ENCODE measurements at places on chromosomes 2 and 18.

GRCh38 chr2:204625135-204625534, 79.9 kb downstream of the PARD3B start:
- no peak for DNase-seq

- DNase-seq: no peak
These were observed 39.4 kb downstream of the EVA1A start for GRCh38 chr2:75521225-75521872.

DNA sequence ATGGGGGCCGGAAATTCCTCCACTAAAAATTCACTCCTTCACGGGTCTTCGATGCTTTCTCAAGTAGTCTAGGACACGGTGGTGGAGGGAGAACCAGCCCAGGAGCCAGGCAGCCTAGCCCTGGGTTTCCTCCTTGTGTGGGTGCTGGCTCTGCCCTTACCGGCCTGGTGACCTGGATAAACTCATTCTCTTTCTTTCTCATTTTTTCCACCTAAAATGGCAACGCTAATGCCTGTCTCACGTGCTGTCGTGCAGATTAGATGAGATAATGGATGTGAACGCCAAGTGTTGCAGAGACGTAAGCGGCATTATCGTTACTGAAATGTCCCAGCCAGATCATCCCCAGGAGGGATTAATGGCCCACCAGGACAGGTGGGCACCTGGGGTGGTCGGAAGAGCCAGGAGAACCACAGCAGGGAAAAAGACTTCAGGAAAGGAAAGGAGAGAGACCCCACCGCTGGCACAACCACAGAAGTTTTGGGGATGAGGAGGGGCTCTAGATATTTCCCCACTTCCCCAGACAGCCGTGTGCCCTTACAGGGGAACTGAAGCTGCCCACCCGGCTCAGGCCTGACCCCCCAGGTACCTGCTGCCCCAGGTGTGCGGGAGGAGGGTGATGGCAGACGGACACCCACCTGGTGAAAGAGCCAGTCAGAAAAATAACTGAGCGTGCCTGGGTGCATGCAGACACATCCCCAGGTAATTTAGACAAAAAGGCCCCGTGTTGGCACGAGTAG, 100.8 kb upstream of the ASAP2 start:
- no peak for DNase-seq

DNA sequence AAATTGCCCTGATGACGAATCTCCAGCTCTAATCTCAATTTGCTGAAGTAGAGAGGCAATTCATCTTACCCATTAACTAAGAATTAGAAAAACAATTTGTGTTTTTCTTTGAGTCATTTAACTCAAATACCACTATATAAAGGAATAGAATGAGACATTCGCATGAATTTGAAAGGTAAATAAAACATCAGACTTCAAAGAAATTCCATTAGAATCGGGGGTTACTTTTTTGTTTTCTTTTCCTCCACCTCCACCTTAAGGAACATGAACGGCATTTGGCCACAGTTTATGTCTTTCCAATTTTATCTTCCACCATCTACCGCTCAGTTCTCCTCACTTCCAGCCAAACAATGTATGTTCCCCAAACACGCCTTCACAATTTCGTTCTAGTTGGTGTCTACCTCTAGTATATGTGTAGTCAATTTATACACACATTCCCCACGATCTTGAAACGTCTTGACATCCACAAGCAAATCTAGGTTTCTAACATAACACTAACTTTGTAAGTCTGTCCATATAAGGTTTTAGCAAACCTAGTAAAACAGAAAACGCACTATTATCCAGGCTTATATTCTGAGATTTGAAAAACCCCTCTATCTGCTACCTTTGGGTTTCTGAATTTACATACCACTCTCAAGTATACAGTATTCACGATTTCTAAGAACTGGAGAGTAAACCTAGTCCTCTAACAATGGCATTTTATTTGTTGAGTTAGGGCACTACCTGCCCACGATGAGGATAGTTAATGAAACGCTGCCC, 1.2 kb upstream of the SMCHD1 start:
- DNase-seq: no peak

DNA sequence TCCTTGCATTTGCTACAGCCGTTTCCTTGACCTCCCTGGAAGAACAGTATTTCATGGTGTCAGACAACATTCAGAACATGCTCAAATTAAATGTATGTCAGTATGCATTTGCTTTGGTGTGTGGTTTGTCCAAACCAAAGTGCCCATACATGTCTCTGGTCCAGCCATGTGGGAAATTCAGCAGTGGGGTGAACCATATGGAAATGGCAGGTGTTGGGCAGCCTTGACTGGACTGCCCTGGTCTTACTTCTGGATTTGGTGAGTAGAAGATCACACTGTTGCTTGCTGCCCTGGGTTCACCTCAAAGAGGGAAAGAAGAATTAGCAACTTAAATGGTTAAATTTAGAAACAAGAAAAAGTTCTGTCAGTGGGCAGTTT, 84.5 kb downstream of the MSH2 start:
- no peak for DNase-seq

DNA sequence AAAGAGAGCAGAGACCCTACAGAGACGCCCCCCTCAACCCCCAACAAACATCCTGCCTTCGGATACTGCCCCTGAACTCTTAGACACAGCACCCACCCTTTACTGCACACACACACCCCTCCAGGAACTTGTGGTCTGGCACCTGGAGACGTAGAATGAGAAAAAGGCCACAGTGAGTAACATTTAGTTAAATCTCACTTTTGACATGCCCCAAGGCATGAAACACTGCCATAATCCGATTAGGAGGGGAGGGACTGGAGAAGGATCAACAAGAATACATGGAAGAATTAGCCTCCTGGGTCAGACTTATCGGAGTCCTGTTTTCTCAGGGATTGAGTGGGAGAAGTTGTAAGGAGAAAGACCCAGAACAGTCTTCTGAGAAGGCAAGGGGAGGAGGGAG, 4.1 kb downstream of the CDK5R2 start:
- no peak for DNase-seq

DNA sequence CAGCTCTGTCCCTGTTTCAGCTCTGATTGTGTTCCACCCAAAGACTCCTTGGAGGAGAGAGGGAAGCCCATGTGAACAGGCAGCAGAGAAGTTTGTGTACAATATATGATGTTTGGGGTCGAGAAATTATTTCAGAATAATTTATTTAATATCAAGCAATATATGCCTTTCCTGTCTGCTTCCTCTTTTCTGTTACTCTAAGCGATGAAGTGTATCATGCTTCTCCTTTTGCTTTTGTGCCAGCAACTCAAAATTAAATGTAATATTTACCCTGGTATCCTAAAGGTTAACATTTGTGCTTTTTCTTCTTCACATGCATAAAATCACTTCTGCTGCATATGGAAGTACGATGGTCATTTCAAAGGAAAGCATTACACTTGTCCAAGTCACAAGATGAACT, 2.4 kb upstream of the NTSR2 start:
- no peak for DNase-seq

- no peak for DNase-seq
These were observed 18.0 kb downstream of the ANKRD44 start for GRCh38 chr2:197292619-197293018.

GRCh38 chr2:216915557-216916150, 55.8 kb upstream of the TNP1 start:
- no peak for DNase-seq
